D341Med (cell line): ENCODE measurements at places on chromosomes 12 and 14.
A peak's percentile ranks its signal among the peaks of the same experiment; 100 is the strongest.

DNA sequence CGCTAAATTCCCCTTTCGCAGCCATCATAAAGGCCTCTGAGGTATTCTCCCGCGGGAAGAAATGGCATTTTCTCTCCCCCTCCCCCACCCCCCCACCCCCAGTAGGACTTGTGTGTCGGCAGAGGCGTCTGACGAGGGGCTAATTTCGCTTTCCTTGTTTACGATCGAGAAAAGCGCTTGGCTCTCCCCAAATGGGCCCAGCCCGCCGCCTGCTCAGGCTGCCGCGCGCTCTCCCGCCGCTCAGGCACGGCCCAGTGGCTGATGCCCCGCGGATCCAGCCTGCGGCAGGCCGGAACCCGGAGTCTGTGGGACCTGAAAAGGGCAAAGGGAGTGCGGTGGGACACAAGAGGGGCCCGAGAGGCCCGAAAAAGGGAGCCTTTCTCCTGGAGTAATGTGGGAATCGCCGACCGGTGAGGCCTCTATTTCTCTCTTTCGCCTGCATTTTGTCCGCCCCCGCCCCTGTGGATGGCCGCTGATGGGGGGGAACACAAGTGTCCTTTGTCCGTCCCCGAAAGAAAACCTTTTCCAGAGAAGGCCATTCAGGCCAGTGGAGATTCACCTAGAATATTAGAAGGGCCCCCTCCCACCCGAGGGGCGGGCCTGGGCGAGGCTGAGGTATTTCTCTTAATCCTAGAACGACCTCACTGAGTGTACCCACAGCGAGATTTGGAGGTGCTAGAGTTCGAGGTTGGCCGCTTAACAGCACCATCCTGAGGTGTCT, 9.0 kb upstream of the HOXC6 start:
- no peak for DNase-seq

GRCh38 chr12:52342781-52343490, 21.7 kb upstream of the KRT83 start:
- DNase-seq: no peak

DNA sequence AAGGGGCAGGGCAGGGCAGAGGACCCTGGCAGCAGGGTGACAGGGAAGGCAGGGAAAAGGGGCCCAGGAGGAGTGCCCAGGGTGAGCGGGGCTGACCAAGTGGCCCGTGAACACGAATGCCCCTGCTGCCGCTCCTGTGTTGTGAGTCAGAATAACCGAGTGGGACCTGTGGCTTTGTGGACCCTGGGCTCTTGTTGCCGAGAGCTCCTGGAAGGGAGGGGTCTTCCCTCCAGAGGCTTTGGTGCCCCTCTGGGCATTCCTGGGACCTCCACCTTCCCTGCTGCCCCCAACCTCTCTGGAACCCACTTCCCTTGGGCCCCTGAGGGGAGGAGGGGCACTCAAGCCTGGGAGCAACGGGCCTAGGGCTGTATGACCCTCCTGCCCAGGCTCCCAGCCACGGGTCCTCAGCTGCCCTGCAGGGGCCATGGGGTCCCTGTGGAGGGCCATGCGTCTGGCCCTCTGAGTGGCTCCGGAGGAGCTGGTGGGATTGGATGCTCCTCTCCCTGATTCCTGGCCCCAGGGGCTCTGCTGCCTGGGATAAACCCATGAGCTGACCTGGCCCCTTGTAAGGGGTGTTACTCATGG, 319.4 kb downstream of the TMEM121 start:
- DNase-seq: peak; percentile 9

DNA sequence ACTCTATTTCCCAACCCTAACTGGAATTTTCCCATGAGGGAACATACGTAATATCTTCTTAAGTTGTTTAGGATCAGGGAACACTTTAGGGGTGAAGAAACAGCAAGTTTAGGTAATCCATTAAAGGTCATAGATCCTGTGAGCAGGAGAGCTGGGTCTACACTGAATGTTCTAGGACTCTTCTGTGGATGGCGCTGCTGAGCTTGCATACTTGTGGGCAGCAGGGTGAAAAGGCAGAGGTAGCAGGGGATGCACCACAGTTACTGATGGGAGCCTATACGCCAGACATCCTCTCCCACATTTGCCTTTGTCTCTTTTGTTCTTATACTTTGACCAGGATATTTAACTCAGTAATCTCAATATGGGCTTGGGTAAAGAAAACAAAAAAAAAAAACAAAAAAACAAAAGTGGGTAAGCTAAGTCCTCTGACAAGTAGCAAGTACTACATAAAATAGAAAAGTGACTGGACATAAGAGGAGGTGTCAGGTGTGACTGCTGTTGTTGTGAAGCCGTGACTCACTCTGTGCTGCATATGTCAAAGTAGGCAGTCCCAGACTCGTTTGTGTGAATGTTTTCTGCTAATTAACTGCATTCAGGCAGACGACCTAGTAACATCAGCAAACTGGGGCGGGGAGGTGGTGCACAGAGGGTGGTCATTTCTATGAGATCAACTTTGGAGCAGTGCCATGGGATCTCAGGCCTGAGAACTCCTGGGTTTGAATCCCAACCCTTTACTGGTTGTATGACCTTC, 31.6 kb downstream of the NEUROD4 start:
- DNase-seq: no peak

- no peak for DNase-seq
Observed at GRCh38 chr12:124188084-124188483, 106.8 kb upstream of the RFLNA start.

GRCh38 chr12:108823804-108824203, 33.6 kb downstream of the SSH1 start:
- DNase-seq: no peak

- DNase-seq: no peak
Observed at GRCh38 chr12:568486-568885, 94.8 kb downstream of the NINJ2 start.

DNA sequence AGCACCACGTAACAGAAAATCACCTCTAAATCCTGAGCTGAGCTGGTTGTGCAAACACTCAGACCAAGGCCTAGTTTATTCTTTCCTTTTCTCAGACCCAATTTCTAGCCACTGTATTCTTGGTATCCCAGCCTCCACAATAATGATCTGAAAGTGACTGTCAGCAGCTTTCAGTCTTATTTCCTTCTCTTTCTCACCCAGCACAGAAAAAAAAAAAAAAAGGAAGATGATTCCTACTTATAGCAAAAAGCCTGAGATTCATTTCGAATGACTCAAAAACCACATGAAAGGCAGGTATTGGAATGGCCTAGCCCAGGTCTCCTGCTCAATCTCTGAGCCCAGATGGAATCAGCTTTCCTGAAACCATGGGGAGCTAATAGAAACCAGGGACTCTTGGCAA, 298.6 kb upstream of the PPFIA2 start:
- no peak for DNase-seq

DNA sequence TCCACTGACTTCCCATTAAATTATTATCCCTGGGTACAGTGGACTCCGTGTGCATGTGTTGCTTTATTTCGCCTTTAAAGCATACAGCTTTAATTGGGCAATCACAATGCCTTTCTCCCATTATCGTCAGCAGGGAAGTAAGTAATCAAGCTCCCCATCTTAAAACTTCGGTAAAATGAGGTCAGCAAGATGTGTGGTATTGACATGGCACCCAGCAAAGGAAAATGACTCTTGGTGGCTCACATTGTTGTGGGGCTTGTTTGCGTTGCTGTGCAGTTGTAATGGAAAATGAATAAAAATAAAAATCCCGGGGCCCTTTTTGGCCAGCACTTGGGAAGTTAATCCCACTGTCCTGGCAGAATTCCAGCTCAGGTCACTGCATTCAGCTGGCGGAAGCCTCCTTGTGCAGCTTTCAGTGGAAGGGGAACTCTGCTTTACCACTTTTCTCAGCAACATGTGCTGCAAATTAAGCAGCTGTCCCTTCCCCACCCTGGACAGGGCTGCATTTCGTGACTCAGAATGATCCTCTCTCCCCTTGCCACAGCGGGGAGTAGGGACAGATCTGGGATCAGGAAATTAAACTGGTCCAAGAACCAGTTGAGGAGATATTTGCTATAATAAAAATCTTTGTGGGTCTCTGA, 13.9 kb upstream of the ATP2A2 start:
- DNase-seq: no peak

DNA sequence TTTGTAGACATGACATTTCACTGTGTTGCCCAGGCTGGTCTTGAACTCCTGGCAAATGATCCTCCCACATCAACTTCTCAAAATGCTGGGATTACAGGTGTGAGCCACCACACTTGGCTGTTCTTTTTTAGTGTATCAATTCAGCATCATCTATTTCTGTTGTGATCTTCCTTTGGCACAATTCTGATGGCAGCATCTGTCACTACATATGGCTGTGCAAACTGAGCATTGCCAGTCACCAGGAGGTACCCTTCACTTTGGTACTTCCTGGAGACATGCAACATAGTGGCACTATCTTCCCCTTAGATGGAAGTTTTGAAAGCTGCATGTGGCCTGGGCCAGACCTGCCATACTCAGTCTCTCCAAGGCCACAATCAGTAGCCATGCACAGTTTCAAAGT, 467.1 kb upstream of the TMPO start:
- no peak for DNase-seq

GRCh38 chr12:88897723-88898122, 317.5 kb upstream of the KITLG start:
- DNase-seq: no peak

GRCh38 chr12:34347367-34347766, 325.1 kb downstream of the ALG10 start:
- DNase-seq: no peak

DNA sequence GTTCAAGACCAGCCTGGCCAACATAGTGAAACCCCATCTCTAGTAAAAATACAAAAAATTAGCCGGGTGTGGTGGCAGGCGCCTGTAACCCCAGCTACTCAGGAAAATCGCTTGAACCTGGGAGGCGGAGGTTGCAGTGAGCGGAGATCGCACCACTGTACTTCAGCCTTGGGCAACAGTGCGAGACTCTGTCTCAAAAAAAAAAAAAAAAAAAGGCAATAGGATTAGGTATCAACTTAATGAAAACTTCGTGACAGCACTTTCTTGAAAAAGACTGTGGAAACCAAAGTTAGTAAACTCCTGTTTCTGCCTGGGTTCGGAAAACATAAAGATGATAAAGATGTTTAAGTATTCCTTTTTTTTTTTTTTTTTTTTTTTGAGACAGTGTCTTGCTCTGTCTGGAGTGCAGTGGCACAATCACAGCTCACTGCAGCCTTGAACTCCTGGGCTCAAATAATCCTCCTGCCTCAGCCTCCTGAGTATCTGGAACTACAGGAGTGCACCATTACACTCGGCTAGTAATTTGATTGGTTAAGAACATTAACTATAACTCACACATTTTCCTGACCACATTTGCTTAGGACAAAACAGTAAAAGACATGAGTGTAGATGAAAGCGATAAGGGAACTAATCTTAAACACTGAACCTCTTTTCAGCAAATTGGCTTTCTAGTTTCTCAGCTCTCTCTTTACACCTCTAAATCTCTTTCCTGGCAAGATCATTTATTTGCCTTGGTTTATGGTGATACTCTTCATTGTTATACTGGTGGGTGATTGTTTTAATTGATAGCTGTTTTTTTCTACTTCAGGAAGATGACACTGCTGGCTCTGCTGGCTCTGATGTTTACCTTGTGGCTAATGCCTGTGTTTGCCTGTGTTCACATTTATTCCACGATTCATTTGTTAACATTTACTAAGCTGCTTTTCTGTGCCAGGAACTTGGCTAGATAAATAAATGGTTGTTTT, 15.8 kb downstream of the HIF1A start:
- no peak for DNase-seq

DNA sequence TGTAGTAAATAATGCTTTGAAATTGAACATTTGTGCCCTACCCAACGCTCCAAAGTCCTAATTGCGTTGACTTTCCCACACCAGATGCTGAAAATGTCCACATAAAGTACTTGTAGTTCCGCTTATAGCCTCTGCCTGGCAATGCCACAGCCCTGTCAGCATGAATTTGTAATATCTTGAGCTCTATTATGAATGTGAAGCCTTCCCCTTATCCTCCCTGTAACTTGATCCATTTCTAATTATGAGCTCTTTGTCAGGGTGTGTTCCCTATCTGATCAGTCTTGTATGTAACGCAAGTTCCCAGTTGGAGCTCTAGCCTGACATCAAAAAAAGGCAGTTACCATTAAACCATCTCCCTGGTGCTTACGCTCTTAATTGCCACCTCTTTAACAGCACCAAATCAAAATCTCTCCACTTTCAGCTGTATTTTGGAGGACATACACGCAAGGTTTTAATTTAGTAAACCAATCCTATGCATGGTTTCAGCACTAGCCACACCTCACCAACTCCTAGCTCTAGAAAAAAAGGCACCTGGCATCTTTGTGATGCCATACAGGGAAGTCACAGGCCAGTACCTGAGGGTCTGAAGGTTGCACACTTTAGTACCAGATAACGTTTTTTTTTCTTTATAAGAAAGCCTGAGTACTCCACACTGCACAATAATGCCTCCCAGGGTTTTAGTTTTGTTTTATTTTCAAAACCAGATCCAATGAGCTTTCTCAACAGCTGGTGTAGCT, 69.3 kb downstream of the EEA1 start:
- DNase-seq: no peak

DNA sequence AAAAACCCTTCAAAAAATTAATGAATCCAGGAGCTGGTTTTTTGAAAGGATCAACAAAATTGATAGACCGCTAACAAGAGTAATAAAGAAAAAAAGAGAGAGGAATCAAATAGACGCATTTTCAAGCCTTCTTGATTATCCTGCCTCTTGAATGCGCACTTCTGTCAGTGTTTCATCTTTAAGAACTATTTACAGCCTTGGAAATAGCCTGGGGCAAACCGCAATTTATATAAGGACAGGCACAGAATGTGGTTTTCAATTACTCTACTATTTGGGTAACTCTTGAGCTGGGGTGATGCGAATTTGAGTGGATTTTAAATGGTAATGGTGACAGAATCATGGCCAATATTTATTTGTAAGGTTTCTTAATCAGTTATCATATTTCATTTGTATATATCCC, 179.1 kb upstream of the OTX2 start:
- no peak for DNase-seq

DNA sequence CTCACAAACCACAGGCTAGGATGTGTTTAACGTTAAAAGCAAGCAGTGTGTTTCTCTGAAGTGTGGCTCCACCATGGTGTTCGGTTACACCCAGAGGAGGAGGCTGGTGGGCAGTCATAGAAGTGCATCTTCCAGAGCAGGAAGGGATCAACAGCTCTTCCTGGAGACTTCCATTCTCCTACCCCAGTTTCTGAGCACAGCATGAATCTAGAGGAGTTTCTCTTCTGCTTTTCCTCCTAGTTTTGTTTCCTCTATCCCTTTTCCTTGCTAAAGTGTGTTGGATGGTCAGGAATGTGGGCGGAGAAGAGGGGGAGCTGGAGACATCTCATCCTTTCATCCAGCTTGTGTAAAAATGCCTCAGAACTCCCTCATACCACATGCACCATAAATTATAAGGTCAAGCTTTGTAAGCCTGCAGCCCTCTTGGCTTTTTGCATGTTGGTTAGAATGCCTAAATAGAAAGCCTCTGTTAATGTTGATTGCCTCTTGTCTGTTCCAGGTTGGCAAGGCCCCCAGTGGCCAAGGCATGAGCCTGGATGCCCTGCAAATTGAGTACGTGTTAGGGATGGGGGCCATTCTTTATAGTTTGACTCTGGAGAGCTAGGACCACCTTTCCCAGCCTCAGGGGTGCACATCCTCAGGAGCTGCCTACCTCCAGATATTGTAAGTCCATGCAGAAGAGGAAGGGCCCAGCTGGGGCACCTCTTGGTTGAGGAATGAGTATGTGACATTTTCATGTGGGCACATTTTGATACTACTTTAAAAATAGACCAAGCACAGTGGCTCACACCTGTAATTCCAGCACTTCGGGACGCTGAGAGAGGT, 4.0 kb upstream of the CKAP4 start:
- DNase-seq: no peak
